Left renal pelvis (tissue), 4 donors: ENCODE measurements at places on chromosomes 13 and 19. TPM values are rescaled to one million over a fixed set of nuclear protein-coding genes. Genes with fewer than 3 reads are reported as not detected.

GRCh38 chr13:46179969-46180763 is 1.8 kb downstream of the LCP1 start:
- no peak for DNase-seq

DNA sequence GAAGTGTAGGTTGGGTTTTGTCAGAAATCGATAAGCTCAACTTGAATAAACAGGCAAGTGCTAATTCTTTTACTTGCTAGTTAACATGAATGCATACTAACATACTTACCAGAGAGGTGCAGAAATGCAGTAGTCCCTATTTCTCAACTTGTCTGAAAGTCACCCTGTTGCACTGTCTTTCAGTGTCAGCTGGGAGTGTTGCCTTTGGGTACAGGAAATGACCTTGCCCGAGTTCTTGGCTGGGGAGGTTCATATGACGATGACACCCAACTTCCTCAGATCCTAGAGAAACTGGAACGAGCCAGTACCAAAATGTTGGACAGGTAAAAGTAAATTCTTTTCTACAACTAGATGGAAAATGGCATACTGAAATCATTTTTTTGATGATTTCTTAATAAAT is 103.5 kb upstream of the AKAP11 start:
- no peak for DNase-seq

GRCh38 chr13:39596685-39597084 is 6.3 kb downstream of the LHFPL6 start:
- DNase-seq: no peak

DNA sequence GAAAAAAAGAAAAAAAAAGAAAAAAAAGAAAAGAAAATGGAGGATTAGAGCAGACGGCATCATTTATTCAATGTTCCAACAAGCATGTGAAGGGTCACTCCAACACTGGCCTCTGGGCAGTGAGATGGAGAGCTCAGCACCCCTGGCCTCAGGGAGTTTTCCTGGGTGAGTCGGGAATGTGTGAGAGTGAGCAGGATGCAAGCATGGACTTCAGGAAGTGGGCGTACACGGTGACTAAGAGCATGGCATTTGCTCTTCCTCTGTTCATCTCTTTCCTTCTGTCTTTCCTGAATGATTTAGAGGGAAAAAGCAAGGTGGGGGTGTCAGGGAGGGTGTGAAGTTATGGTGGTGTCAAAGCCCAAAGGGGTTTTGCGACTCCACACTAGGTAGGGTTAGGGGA is 682 bp upstream of the CABP5 start:
- no peak for DNase-seq

RPL21 gene
- 748 TPM for polyA plus RNA-seq

CACNG7 gene
- 0.47 TPM for polyA plus RNA-seq

DNA sequence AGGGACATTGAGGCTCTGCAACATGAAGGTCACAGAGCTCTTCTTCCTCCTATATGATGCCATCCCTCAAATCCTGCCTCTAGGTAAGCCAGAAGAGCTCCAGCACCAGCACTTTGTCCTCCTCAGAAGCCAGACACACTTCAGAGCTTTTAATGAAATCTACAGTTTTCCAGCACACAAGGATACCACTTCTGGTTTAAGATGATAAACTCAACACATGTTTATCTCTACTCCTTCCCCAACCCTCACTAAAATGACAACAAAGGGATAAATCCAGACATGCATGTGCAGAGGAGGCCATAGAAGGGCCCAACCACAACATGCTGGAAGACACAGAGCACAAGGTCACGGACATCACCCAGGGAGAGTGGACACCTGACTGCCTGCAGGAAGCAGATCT is 195.3 kb downstream of the USP12 start:
- DNase-seq: no peak

- DNase-seq: no peak
These were observed 18.3 kb downstream of the SIAH3 start for GRCh38 chr13:45833242-45833641.

PSG6 gene
- not detected for polyA plus RNA-seq
